Activated CD4-positive, alpha-beta T cell treated with anti-CD3 and anti-CD28 coated beads for 4 hours (primary cell): ENCODE measurements at places on chromosomes 3 and 15.

DNA sequence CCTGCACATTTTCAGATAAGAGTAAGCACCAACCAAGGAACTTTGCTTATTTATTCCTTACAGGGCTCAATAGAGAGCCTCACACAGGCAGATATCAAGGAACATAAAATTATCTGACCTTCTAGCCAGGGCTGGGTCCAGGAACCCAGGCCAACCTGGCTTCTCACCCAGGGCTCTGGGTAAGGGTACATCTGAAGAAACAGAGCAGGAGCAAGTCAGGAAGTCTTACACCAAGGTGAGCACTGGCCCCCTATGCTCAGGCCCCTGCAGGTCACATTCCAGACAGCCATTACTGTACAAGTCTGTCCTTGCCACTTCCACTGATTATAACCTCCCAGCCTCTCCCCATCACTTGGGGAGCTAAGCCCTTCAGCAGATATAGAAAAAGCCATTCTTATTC is 19.1 kb downstream of the TF start:
- DNase-seq = no peak

- no peak for DNase-seq
Observed at GRCh38 chr3:171101982-171102641, 75.6 kb upstream of the SLC2A2 start.

DNA sequence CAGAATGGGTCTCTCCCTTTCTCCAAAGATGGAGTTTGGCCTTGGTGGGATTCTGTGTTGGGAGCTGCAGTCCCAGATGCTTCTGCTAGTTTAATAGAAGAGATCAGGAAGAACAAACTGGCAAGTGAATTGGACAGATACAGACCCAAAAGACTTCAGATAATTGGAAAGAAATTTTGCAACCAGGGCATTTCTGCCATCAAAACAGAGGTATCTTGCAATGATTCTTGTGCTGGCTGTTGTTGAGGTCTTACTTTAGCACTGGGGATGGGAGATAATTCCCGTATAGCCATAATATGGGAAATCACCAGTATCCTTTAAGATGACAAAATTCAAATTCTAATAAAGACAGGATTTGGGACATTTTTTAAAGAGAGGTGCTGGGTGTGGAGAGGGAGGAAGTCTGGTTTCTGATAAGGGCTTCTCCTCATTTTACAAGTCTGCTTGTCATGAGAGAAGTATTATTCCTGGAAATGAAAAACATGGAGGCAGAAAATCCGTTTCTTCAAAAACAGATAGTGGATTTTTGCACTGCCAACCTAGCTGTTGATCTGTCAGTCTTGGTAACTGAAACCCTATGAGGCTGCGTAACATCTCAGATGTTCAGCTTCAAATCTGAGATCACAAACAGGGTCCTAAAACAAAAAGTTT is 40.1 kb downstream of the FNDC3B start:
- DNase-seq = no peak

DNA sequence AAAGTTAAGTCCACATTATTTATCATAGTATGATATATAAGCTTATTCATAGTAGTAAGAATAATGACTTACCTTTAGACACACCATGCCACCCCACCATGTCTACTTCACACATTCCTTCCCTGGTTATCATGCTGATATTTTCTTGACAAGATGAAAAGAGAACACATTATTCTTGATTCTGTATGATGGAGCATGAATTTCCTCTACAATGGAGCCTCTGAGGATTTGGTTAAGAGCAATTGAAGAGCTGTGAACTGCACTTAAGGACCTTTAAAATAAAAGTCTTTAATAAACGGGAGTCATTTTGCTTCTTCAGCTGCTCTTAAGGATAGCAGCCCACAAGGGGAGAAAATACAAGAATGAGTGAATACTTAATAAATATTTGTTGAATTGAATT is 226.7 kb downstream of the CADM2 start:
- no peak for DNase-seq

GRCh38 chr15:98501192-98501591 is 147.1 kb upstream of the IGF1R start:
- DNase-seq = no peak

- DNase-seq = no peak
Observed at GRCh38 chr3:20574746-20575145, 388.7 kb upstream of the SGO1 start.

DNA sequence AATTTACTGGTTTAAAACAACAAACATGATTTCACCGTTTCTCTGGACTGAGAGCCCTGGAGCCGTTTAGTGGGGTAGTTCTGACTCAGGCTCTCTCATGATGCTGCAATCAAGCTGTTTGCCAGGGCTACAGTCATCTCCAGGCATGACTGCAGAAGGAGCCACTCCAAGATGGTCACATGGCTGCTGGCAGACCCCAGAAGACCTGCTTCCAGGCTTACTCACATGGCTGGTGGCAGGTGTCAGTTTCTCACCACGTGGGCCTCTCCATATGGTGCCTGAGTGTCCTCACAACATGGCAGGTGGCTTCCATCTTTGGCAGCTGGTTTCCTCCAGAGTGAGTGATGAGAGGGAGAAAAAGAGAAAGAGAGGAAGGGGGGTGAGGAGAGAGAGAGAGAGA is 378.3 kb upstream of the RGMA start:
- DNase-seq = no peak

- no peak for DNase-seq
Observed at GRCh38 chr3:31439890-31440750, 92.6 kb upstream of the STT3B start.

DNA sequence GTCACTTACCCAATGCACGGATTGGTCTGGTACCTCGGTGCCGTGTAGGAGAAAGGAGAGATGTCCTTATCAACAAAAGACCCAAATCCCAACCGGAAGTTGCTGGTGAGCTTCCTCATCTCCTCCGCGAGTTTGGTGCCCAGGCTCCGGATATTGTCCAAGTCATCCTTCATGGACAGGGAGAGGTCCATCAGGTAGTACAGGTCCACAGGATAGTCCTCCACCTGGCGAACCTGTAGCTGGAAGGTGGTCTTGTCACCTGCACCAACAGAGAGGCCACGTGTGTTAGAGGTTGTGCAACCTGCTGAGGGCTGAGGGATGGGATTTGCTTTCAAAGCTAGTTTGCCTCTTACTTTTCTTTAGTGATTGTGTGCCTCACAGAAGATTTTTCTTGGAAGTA is 38.9 kb downstream of the ITGB5 start:
- no peak for DNase-seq
